AG10803 (cell line): ENCODE measurements at places on chromosomes 4 and X.

GRCh38 chr4:53752124-53752523, 160.8 kb upstream of the LNX1 start:
- DNase-seq: no peak

DNA sequence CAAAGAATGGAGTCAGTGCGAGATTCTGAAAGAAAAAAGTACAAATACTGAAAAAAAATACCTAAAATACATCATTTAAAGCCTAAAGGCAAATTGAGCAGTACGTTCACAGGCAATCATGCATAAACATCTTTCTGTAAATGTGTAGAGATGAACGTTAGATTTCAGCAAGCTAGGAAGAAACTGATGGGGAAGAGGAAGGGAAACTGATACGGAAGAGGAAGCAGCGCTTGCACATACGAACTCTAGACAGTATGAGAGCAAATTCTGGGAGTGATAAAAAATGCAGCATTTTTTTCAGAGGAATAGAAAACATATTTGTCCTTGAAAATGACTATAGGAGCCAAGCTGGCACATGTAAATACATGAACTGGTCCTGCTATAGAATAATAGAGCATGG, 9.4 kb downstream of the ANKRD50 start:
- no peak for DNase-seq

GRCh38 chrX:45771560-45772340, 571.1 kb upstream of the DIPK2B start:
- DNase-seq: peak; percentile 68

DNA sequence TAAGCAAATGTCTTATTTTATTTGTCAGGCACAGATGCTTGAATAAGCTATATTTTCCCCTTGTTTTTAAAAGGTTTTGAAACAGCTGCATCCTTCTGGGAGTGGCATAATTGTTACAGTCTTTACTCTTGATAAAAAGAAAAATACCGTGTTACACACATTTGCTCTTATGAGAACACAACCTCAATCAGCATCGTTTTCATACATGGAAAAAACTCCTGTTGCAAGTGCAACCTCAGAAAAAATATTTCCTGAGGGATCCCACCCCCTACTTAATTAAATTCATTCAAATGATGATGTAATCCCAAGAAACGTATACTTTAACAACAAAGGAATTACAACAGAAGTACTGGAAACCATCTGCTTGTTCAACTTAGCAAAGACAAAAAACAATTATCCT, 58.6 kb downstream of the SMAD1 start:
- peak; percentile 48 for DNase-seq

DNA sequence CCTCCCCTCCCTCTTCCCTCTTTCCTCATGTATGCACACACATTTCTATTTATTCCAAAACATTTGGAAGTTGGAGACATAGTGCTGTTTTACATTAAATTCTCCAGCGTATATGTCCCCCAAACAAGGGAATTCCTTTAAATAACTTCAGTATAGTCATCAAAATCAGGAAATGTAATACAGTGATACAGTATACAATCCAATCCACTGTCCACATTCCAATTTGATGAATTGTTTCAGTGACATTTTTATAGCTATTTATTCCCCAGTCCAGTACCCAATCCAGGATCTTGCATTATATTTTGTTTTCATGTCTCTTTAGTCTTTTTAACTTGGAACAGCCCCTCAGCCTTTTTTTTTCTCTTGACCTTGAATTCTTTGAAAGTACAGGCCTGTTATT, 233.0 kb downstream of the DKK2 start:
- DNase-seq: no peak

- DNase-seq: no peak
These were observed 52.7 kb upstream of the FTHL17 start for GRCh38 chrX:31124536-31124935.

DNA sequence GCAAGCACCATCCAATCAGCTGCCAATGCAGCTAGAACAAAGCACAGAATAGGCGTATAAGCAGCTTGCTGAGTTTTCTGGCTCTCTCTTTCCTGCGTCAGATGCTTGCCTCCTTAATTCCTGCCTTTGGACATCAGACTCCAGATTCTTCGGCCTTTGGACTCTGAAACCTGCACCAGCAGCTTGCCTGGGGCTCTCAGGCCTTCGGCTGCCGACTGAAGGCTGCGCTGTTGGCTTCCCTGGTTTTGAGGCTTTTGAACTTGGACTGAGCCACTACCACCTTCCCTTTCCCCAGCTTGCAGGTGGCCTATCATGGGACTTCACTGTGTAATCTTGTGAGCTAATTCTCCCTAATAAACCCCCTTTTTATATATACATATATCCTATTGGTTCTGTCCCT, 6.1 kb downstream of the TMEM192 start:
- DNase-seq: no peak

- peak; percentile 88 for DNase-seq
These were observed 25.3 kb upstream of the SOD3 start for GRCh38 chr4:24770032-24770584.
